GM18507 (cell line): ENCODE measurements at places on chromosomes 7 and 10.

- no peak for DNase-seq
Observed at GRCh38 chr10:13649844-13650520, 63.2 kb downstream of the PRPF18 start.

- DNase-seq = no peak
Observed at GRCh38 chr7:46291601-46292150, 370.6 kb upstream of the IGFBP3 start.

- no peak for DNase-seq
Observed at GRCh38 chr7:155935005-155935557, 122.8 kb upstream of the SHH start.

- no peak for DNase-seq
Observed at GRCh38 chr10:1253523-1254353, 197.6 kb downstream of the WDR37 start.

GRCh38 chr7:30348083-30348560 lies 63.7 kb downstream of the ZNRF2 start:
- DNase-seq = no peak

GRCh38 chr7:155580367-155580766 lies 34.0 kb upstream of the CNPY1 start:
- no peak for DNase-seq

DNA sequence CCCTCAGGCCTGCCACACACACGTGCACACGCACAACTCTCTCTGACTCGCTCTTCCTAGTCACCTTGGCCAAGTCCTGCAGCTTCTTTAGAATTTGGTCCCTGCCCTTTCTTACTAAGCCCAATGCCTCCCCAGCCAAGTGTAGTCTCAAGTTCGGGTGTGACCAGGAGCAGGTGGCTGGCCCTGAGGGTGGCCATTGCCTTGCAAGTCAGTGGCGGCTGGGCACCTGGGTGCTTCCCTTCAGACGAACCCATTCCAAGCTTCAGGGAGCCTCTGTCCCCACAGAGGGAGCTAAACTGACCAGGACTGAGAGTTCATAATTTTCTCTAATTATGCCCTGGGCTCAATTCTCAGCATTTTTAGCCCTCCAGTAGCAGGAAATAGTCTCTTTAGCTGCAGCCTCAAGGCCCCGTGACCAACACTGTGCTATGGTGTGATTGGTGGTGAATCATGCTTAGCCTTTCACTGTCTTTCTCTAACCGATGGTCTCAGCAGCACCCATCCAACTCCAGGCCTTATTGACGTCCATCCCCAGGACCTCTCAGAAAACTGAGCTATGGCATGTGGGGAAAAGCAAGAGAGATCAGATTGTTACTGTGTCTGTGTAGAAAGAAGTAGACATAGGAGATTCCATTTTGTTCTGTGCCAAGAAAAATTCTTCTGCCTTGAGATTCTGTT lies 34.7 kb upstream of the FXYD4 start:
- no peak for DNase-seq

DNA sequence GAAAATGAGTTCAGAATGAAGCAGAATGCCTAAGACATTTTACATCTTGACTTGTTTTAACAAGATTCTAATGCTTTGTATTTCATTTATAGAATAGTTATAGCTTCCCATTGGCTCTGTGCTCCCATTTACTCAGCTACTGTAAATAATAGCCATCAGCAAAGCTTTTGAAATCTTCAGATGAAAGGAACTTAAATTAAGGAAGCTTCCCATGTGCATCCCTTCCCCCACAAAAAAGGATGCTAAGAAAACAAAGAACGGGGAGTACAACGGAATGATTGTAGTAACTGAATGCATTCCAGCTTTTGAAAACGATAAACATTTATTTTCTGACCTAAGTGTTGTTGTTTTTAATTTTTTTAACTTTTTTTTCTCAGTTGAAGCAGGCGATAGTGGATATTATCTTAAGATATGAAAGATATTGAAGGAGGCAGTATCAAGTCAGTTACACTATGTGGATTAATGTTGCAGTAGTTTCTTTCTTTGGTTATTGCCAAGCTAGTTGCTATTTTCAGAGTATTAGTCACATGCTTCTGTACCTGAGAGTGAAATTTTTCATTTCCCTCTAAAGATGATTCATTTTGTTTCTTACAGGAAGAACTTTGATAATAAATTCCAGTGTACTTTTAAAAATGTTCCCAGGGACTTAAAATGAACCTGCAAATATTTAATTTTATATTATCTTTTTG lies 129.2 kb downstream of the KCND2 start:
- DNase-seq = no peak

DNA sequence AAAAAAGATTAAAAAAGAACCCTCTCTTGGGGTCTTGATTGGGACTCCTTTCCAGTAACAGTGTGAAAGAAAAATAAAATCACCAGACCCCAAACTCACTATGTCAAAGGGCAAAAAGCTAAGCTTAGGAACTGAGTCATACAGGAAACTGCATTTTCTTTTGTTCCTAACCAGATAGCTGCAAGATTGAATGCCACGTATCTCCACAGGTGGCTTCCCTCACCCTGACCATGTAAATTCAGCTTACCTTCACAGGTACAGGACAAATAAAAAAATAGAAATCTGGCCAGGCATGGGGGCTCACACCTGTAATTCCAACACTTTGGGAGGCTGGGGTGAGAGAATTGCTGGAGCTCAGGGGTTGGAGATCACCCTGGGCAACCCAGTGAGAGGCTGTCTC lies 32.5 kb upstream of the EIF4H start:
- no peak for DNase-seq

DNA sequence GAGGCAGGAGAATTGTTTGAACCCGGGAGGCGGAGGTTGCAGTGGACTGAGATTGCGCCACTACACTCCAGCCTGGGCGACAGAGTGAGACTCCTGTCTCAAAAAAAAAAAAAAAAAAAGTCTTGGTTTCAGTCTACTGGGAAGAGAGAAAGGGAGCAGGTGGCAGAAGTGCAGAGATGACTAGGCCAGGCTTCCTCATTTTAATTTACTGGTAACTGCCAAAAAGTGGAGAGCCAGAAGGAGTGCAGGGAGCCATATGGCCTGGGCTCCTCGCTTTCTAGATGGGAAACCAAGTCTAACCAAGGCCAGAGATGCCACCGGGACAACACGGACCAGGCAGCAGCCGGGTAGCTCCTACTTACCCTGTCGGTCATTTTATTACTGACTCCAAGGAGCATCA lies 12.2 kb downstream of the SEPHS1 start:
- DNase-seq = no peak

- DNase-seq = no peak
Observed at GRCh38 chr10:101896225-101896877, 52.8 kb upstream of the KCNIP2 start.

- no peak for DNase-seq
Observed at GRCh38 chr7:20574784-20575720, 40.4 kb upstream of the ABCB5 start.

DNA sequence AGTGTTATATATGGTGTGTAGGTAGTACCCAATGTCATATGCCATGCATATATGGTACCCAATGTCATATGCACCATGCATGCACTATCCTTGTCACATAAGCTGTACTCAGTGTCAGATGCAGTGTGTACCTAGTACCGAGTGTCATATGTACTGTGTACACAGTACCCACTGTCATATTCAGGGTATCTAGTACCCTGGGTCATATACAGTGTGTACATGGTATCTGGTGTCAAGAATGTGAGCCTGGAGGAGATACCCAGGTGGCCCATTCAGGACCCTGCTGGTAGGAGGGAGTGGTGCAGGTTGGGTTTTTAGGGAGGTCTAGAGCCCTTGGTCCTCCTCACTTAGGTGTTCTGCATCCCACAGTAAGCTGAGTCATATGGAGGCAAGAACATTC lies 1.8 kb downstream of the ZMYND11 start:
- no peak for DNase-seq

- no peak for DNase-seq
Observed at GRCh38 chr10:79310200-79310865, 36.9 kb upstream of the PPIF start.

- DNase-seq = no peak
Observed at GRCh38 chr10:28431139-28431538, 101.8 kb upstream of the WAC start.

DNA sequence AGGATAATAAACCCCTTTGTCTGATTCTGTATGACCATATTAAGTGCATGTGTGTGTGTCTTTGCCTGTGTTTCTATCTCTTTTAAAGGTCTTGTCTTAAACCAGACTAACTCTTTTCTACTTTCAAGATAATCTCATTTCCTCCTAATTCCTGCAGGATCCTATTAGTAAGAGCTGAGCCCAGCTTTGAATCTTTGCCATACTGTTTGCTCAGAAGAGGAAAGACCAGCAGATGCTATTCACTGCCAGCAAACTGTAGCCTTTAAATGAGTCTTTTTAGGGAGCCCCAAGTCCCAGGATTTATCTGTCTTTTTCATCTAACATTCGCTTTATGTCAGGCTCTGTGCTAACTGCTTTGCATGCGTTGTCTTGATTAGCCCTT lies 2.9 kb downstream of the GPR158 start:
- DNase-seq = no peak
